HS-5 (cell line): ENCODE measurements at places on chromosomes 7 and 10.

- no peak for DNase-seq
These were observed 33.2 kb downstream of the ACBD5 start for GRCh38 chr10:27207350-27207749.

DNA sequence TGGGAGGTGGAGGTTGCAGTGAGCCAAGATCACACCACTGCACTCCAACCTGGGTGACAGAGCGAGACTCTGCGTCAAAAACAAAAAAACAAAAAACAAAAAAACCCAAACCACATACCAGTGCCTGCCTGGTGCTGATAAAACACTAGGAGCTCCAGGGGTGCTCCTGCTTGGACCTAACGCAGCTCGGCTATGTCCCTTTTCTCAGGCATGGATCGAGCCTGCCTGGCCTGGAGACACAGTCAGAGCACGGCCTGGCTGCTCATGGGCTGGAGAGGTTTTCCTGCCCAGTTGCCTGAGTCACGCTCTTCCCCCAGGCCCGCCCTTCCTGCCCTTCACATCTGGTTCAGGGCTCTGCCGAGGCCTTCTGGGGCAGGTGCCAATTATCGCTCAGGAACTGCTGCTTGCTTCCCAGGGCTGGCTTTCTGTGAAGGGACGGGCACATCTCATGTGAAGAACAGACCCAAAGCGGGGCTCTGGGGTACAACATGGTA is 12.6 kb upstream of the NPFFR1 start:
- peak; percentile 67 for DNase-seq

DNA sequence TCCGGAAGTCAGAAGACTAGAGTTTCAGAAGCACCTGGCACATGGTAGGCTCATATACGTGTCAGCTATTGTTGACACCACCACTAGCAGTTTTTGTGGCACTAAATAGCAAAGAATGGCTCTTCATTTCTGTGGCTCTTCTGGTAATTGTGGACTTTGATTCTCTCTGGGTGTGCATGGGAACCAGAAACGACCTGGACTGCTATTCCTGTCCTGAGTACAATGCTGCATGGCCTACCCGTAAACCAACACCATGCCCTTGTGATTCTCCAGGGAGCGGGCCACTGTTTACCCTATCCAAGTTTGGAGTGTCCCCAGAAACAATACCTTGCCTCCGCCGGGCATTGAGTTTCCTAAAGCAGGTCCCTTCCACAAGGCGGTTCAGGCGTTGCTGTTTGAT is 162.9 kb upstream of the AOAH start:
- no peak for DNase-seq

DNA sequence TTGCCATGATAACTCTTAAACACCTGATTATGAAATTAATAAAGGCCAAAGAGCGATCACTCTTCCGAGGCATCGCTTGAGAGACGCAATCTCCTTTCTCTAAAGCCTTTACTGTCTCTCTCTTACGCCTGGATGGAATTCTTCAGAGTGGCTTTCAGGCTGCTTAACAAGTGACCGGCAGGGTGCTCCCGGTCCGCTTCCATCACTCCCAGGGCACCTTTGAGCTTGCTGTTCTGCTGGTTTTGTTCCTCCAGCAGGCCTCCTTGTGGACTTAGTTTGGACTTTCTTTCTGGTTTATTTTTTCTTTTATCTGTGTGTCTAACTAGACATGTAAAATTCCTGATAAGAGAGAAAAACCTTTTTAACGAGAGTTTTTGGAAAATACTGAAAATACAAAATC is 60.9 kb downstream of the MRPL32 start:
- no peak for DNase-seq

DNA sequence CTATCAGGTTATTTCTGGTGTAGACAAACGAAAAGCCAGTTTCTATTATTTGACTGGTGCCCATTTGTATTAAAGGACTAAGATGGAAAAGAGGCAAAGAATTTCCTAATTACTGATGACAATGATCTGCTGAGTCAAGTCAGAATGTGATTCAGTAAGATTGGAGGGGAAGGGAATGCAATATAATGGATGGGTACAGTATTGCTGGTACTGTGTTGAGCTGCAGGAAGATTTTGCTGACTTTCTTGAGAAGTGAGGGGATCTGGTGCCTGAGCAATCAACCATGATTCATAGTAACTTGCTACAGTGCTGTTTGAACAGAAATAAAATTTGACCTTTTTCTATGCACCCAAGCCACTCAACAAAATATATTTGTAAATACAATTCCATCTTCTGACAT is 139.1 kb upstream of the RHEB start:
- no peak for DNase-seq

- DNase-seq: no peak
These were observed 123.7 kb downstream of the CNOT4 start for GRCh38 chr7:135386181-135386580.

DNA sequence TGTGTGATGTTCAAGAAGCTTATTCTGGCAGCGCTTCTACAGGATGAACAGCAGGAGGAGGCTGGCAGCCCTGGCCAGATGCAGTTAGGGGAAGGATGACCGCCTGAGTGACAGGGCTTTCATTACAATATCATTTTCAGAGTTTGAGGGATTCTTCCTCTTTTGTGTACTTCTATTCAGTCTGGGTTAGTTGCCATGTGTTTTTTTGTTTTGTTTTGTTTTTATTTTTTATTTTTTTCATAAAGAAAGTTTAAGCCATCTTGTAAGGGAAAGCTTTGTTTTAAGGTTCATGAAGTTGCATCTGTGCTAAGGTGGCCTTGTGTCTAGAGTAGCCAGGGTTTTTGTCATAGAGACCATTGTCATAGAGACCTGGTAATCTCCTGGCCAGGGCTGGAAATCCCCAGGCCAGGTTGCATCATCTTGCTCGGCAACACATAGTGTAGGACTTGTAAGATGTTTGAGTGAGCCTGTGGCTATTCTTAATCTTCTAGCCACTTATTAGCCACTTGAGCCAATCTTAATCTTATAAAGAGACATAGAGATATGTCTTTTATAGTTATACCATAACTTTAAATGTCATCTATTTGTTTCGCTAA is 230.5 kb upstream of the TMEM229A start:
- no peak for DNase-seq

- peak; percentile 85 for DNase-seq
These were observed 363.3 kb downstream of the ARL4A start for GRCh38 chr7:13050703-13051102.

DNA sequence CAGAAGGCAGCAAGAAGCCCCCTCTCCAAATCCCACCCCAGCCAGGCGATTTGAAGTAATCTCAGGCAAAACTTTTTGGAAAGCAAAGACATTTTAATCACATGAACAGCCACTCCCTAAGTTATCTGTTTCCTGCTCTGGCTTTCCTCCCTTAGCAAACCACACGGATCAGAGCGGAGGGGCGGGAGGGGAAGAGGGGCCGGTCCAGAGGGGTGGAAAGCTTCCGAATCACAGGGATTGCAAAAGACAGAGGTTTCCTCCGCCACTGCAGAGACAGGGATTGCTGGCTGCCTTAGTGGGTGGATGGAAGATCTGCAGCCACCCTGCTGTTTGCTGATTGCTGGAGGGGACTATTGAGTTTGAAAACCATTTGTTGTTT is 41.2 kb downstream of the ZCCHC24 start:
- no peak for DNase-seq

DNA sequence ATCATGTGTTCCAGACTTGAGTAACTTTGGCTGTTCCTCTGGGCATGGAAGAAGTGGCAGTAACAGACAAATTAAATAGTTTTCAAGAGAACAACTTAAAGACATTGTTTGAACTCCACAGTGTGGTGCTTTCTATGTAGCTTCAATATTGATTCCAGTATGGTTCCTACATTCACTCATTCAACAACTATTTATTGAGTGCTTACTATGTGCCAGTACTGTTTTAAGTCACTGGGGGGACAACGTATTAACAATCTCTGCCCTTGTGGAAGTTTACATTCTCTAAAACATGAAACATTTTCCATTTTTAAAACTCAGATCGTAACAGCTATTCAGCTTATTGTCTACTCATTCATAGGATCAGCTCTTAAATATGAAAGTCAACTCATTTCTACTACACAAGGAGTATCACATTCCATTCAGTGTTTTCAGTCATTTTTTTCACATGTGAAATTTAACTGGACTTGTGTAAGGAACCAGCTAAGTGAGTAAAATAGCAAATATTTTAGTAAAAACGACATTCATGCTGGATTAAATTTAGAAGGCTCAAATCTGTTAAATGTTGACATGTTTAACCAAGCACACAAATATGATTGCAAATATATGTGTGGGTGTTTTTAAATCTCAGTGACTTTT is 13.6 kb upstream of the CUBN start:
- no peak for DNase-seq

DNA sequence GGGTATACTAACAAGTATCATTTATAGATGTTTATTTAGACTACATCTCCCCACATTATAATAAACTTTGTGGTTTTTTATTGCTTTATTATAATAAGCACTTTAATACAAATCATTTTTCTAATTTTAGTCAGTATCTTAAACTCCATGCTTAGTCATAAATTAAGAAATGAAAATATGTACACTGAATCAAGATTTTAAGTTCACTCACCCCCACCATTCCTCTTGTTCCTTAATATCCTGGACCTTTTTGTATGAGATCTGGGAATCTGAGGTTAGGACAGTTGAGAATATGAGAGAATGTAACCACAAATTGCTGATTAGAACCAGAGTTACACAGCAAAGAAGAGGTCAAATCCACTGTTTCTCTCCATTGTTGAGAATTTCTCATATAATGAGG is 93.6 kb upstream of the WNT16 start:
- DNase-seq: no peak

- DNase-seq: peak; percentile 19
These were observed 190.3 kb downstream of the TWIST1 start for GRCh38 chr7:18927134-18927533.

DNA sequence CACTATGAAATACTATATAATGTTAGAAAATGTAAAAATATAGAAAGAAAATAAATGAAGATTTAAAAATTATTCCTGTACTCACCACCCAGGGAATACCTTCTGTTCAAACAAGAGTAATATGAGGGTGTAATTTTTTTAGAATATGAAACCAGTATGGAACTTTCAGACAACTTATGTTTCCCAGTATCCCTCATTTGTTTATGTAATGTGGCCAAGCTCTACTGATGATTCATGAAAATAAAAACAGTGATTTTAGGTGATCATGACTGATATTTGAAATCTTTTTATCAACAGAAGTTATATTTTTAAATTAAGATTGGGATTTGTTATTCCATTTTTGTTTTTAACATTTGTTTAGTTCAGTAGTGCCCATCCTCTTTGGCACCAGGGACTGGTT is 18.8 kb downstream of the SLK start:
- DNase-seq: no peak

DNA sequence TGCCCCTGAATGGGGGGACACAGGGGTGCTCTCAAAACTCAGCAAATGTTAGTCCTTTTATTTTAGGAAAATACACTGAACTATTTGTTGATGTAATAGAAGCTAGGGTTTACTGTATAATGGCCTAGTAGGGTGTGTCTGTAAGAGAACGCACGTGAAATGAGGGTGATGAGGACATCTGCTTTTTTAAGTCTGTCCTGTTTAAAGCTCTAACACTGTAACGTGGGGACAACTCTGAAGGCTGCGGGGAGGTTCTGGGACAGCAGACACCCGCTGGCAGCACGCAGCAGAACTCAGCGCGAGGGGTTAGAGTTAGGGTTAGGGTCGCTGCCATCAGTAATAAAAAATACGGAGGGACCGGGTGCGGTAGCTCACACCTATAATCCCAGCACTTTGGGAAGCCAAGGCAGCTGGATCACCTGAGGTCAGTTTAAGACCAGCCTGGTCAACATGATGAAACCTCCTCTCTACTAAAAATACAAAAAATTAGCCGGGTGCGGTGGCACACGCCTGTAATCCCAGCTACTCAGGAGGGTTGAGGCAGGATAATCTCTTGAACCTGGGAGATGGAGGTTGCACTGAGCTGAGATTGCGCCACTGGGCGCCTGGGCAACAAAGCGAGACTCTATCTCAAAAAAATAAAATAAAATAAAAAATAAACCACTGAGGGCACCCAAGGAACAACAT is 98.0 kb downstream of the CTBP2 start:
- DNase-seq: no peak

DNA sequence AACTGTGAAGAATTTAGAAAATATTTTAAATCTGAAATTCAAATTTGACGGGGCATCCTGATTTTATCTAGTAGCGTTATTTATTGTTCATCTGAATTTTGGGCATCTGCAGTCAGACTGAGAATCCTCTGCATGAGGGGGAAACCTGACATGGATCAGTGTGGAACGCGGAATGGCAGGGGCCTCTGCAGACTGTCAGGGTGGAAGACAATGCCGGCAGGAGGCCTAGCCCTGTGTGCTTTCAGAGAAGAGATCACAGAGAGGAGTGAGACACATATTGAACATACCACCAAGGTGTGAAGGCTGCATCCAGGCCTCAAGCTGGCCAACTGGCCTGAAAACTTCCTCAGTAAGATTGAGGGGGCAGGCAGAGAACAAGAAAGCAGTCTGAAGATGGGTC is 921.1 kb upstream of the GHITM start:
- no peak for DNase-seq

- DNase-seq: no peak
These were observed 146.2 kb upstream of the KLF6 start for GRCh38 chr10:3931224-3931623.

DNA sequence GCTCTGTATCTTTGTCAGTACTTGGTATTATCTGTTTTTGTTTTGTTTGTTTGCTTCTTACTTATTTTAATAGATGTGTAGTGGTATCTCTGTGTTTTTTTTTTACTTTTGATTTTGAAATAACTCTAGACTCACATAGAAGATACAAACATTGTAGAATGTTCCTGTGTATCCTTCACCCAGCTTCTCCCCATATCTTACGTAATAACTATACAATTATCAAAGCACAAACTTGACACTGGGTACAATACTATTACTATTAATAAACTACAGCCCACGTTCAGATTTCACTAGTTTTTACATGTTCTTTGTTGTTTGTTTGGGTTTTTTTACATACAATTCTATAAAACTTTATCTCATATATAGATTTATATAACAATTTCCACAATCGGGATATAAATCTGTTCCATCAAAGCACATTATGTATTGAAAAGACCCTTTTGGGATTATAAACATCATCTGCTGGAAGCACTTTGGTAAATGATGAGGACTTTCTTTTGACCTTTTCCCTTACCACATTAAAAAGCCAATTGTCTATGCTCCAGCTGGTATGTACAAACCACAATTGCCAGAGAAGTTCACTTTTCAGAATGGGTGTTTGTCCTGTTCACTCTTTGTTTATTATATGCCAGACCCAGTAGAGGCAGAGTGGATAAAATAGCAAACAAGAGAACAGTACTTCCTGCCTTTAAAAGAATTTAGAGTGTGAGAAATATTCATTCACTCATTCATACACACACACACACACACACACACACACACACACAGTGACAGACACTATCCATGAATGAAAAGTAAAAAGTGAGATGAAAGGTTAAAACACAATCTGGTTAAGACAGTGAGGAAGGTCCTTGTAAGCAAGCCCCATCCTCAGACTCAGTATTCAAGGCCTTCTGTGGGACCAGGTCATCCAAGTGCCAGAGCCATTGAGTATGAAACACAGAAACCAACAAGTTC is 113.0 kb downstream of the SGMS1 start:
- DNase-seq: no peak
